ENCODE measurements at places on chromosomes 7 and 10.

- no peak for DNase-seq
Observed at GRCh38 chr10:42872865-42873435, 90.4 kb downstream of the BMS1 start.

GRCh38 chr7:142357953-142358520 lies 100.2 kb upstream of the PRSS58 start:
- no peak for DNase-seq

- DNase-seq = no peak
Observed at GRCh38 chr10:88802523-88803285, at the start of gene LIPM. Gene LIPM, plus strand, starts transcription at chr10:88802730. Its CDS starts 167 bp downstream, at chr10:88802897.

DNA sequence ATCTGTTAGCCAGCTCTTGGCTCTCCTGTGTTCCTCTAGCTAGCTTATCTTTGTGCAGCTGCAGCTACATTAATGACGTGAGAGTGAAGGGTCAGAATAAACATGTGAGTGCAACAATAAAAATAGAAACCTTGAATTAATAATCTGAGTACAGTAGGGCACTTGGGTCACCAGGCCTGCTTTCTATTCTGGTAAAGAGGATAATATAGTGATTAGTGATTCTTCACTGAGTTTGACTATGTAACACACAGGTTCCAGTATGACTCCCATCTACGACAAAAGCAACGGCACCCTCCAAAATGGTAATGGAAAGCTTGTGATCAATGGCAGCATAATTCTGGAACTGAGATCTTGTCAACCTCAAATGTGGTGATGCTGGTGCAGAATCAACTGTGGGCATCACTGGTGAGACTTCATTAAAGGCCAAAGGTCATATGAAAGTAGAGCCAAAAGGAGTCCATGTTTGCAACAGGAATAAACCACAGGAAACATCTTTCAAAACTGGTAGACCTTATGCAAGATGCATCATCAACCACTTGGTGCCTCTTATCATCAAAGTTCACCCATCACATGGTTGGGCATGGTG lies 77.6 kb downstream of the NRBF2 start:
- no peak for DNase-seq

- DNase-seq = no peak
Observed at GRCh38 chr10:100318207-100318606, 11.8 kb downstream of the PKD2L1 start.

DNA sequence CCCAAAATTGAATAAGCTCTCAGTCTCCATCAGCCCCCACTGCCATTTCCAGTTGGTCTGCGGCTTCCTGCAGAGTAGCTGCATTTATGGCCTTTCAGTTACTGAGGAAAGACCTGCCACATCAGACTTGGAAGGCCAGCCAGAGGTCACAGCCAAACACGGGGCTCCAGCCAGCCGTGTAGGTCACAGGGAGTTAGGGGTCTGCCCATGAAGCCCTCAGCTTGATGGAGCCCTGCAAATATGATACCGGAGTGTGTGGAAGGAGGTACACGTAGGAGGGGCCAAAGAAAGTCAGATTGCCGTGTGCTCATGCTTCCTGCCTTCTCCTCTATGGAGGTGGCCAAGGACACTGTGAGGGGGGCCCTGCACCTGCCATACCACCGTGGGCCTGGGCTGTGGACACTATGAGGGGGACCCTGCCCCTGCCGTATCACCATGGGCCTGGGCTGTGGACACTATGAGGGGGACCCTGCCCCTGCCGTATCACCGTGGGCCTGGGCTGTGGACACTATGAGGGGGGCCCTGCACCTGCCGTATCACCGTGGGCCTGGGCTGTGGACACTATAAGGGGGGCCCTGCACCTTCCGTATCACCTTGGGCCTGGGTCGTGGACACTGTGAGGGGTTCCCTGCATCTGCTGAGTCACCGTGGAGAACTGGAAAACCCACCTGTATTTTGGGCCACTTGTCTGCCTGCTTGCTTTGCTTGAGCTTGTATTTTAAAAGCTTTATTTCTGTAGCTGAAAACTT lies 335.7 kb upstream of the SHH start:
- DNase-seq = no peak

DNA sequence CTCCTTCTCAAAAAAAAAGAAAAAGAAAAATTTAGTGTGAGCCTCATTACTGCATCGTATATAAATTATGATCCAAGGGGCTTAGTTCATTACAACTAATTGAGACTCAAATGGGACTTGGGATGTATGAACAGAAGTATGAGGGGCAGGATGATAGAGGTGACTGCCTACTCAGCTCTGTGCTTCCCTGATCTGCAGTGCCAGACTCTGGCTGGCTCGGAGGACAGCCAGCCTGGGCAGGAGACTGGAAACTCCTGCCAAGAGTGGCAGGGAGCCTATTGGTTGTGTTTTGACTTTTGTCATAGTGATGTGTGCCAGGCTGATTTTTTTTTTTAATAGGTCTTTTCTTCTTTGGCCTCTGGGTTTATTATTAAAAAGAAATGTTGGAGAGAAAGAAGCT lies 73.8 kb upstream of the GTF2IRD1 start:
- no peak for DNase-seq

DNA sequence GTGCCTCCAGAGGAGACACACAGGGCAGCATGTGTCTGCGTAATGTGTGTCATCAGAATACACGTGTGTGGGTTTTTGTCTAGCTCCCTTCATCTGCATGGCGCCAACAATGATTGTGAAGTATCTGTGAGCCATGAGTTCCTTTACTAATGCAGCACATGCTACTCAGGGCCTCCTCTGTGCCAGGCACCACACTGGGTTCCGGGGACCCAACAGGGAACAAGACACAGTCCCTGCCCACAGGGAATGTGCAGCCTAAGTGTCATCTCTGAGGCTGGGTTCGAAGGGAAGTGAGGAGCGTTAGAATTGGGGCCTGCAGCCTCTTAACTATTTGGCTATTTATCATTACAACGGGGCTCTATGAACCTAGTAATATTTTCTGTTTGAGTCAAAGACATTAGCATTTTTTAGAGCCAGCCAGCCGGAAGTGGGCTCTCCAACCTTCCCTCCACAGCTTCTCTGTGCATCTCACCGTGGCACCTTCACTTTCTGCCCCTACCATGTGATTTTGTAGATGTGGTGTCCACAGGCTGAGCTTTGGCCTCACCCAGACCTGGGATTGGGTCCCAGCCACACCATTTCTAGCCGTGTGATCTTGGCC lies 43.9 kb upstream of the SRGN start:
- peak; percentile 14 for DNase-seq

DNA sequence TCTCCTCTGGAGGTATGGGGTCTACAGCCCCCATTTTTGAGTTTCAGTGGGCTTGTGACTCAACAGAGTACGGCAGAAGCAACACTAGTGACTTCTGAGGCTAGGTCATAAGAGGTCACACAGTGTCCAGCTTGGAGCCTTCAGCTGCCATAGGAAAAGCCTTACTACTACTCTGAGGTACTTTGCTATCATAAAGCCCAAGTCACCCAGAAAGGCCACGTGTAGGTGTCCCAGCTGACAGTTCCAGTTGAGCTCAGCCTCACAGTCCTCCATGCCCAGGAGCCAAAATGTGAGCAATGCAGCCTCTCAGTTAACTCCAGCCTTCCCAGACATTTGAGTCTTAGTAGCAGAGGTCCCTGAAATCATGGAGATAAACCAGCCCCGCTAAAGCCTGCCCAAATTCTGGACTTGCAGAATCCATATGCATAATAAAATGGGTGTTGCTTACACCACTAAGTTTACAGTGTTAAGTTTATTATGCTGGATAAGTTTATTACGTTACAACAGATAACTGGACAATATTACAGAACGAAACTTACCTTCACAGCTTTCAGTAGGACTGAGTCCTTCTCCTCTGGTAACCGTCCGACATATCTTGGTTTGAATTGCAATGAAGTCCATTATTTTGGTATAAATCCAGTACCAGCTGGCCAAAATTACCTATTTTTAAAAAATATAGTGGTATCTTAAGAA lies 181.1 kb downstream of the AVL9 start:
- no peak for DNase-seq

DNA sequence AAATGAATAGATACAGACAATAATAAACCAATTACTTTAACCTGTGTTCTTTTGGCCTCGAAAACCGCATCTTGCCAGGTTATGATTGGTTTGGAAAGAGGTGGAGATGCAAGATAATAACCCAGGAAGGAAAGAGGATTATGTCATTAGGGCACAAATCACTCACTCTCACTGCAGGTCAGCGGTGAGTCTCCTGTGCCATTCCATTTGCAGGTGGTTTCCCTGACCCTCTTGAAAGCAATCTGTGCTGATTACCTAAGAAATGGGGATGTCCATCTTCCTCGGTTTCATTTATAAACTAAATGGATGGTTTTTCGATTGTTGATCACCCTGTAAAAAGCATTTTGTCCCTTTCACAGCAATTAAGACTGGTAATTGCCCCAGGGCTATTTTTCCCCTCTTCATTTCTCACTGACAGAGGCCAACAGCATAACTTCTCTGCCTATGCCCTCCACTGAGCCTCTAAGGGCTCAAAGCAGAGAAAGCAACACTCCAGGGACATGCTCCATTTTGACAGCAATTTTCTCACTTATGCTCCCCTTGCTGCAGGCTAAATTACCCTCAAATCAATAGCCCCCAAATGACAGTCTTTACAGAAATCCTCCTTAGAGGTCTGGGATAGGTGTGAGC lies 257.5 kb downstream of the IPMK start:
- DNase-seq = no peak

DNA sequence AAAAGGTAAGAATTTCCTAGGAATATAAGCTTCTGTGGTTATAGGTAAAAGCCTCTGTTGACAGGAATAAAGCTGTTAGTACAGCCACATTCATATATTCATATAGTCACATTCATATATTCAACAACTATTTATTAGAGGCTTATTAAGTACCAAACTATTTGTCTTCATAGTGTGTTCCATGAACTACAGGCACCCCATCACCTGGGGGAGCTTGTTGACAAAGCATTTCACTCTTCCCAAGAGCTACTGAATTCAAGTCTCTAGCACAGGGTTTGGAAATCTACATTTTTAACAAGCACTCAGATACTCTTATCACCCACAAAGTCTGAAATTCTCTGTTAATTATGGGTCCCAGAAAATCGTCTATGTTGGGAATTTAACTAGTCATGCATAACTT lies 110.6 kb downstream of the RNLS start:
- DNase-seq = no peak

DNA sequence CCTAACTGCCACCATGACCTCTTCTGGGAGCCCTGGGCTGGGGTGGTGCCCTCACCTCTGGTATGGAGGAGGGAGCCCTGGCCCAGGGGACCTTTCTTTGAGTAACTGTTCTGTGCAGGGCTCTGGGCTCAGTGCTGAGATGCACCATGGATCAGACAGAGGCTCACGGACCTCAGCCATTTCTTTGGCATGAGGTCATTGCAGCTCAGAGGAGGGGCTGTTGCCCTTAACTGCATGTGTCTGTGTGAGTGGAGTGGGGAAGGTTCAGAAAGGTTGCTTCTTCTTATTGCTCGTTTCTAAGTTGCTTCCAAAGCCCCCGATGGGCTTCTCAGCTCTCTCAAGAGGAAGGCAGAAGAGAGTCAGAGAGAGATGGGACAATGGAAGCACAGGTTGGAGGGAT lies 233.9 kb downstream of the RPS24 start:
- no peak for DNase-seq

GRCh38 chr10:27541796-27542729 lies 38.0 kb downstream of the RAB18 start:
- DNase-seq = no peak

- no peak for DNase-seq
Observed at GRCh38 chr10:116620423-116621400, at the start of gene PNLIPRP2. Gene PNLIPRP2, plus strand, starts transcription at chr10:116620953.

DNA sequence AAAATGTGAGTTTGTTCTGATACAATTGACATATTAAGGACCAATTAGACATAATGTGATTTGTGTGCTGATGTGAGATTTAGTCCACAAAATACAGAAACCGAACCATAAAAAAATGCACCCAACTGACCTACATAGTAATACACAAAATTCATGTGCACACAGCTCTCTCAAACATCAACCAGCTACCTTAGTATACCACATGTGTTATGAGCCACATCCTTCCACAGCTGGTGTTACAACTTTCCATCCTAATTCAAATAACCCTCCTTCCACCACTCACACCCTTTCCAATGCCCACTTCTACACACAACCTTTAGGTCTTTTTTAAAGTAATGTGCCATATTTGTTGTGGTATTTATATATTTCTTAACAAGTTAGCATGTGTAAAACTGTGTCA lies 31.7 kb upstream of the C7orf33 start:
- DNase-seq = no peak

DNA sequence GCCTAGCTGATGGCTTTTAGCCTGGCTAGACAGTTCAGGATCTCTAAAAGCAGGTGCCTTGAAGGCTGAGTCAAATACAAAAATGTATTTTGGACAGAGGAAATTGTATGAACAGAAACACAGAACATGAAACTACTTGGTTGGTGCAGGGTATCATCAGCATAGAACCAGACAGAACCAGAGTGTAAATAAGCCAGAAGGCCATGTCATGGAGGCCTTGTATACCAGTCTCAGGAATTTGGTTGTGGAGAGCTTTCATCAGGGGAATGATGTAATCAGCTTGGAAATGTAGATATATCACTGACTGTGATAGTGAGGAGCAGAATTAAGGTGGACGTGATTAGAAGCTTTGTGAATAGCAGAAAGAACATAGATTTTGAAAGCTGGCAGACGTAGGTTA lies 82.9 kb downstream of the CFTR start:
- no peak for DNase-seq

DNA sequence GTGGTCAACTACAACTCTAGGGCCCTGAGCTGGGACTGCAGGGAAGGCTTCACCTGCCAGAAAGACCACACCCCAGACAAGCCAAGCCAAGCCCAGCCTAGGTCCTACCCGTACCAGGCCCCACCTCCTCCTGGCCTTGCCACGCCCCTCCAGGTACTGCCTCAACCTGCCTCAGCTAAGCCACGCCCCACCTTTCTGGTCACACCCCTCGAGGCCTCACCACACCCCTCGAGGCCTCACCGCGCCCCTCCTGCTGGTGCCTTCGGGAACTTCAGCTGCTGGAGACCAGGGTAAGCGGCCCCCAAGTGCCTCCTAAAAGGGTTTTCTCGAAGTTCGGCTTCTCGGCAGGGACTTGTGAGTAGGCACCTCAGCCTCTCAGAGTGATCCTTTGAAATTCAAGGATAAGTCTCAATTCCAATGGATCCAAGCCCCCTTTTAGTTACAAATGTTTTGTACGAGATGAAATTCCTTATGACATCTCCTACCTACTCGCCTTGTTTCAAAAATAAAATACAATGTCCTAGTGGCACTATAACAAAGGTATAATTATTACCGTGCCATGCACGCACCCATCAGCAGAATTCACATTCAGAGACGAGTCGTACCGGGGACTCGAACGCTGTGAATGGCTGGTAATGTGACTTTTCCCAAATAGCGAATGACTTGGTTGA lies 171.2 kb downstream of the ARHGAP21 start:
- no peak for DNase-seq

- DNase-seq = no peak
Observed at GRCh38 chr10:15045380-15045779, 1.6 kb downstream of the OLAH start.

GRCh38 chr10:21771219-21771618 lies 232.3 kb downstream of the DNAJC1 start:
- DNase-seq = no peak

- DNase-seq = no peak
Observed at GRCh38 chr10:122113161-122113944, 124.4 kb downstream of the TACC2 start.

- DNase-seq = no peak
Observed at GRCh38 chr10:50152792-50153272, 85.1 kb downstream of the WASHC2A start.

GRCh38 chr10:52257692-52258075 lies 56.4 kb upstream of the DKK1 start:
- no peak for DNase-seq

GRCh38 chr10:5584895-5585516 lies 60.2 kb downstream of the CALML3 start:
- no peak for DNase-seq

Measured in activated CD4-positive, alpha-beta T cell treated with anti-CD3 and anti-CD28 coated beads, Interleukin-2, amount 50 U/mL, for 4 hours (primary cell).